ENCODE measurements at places on chromosomes 16 and 17.

DNA sequence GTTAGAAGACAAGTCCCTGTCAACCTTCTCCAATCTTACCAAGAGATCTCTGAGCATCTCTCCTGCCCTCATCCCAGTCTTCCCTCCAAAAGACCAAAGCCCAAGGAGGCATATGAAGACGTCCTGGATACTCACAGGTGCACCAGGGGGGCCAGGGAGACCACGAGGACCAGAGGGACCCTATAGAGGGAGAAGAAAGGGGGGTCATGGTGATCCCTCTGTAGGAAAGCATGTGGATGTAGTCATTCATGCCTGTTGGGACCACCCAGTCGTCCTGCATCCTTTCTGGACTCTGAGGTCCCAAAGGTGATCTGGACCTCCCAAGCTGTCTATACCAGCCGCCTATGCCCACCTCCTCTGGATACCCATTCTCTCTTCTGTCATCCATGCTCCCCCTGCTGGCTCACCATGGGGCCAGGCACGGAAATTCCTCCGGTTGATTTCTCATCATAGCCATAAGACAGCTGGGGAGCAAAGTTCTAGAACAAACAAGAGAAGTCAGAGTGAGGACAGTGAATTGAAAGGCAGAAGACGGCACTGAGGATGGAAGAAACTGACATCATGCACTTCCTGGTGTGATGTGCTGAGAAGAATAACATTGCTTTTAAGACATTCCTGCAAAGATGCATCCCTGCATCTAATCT is 3.3 kb downstream of the COL1A1 start:
- DNase-seq = peak; percentile 68

DNA sequence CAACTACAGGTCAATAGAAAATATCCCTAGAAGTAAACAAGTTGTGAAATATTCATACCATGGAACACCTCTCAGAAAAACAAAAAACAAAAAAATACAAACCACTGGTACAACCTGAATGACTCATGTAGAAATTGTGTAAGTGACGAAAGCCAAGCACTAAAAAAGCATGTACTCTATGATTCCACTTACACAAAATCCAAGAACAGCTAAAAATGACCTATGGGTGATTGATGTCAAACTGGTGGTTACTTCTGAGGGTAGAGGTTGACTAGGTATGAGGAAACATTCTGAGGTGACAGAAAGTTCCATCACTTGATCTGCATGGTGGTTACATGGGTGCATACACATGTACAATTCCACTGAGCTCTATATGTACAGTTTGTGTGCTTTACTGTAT is 31.1 kb downstream of the DHRS7C start:
- no peak for DNase-seq

- no peak for DNase-seq
Observed at GRCh38 chr16:17949141-17949981, 387.2 kb downstream of the NPIPA8 start.

GRCh38 chr16:63568164-63568563 is 1531.9 kb upstream of the CDH8 start:
- no peak for DNase-seq

- DNase-seq = no peak
Observed at GRCh38 chr17:55634702-55635101, 88.0 kb downstream of the TMEM100 start.

DNA sequence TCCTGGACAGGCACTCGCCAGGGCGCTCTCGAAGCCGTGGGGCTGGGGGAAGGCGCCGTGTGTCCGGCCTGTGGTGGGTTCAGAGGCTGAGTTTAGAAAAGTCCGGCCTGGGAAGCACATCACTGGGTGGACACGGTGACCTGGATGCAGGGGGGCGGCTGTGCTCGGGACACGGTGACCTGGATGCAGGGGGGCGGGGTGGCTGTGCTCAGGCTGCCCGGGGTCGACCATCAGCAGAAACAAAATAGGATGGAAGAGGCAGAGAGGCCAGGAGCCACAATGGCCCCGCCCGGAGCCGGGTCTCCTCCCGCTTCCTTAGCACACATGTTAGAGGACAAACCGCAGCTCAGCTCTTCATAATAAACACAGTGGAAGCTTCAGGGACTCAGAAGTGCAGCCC is 43.2 kb upstream of the GNG13 start:
- DNase-seq = no peak

GRCh38 chr17:28788100-28788499 is 44.3 kb downstream of the TRAF4 start:
- DNase-seq = no peak

DNA sequence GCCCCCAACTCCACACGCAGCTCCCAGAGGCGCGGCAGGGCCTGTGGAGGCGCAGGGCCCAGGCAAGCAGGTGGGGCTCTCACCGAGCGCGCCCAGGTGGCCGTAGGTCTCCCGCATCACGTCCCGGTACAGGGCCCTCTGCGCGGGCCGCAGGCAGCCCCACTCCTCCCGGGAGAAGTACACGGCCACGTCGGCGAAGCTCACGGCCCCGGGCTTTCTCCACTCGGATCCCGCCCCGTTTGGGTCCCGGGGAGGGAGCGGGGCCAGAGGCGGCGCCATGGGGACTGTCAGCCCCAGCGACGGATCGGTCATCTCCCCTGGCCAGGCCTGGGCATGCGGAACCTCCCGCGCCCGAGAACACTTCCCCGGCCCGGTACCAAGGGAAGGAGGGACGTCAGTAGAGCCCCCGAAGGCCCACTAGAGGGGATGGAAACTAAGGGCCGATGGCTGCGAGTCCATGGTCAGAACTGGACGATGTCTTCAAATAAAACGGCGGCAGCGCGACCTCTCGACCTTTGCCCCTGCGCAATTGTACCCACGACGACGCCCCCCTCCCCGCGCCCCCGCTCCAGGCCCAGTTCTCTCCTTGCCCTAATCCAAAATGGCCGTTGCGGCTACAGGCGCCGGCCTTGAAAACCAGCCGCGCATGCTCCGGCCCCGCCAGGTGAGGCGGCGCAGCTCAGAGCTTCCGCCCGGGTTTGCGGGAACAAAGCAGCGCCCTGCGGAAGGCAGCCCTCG is at the start of gene ZNF747:
ZNF747 (minus strand) TSS at position 491 of the 738 bp plus-strand sequence; CDS start at position 312, 179 bp downstream.
- peak; percentile 94 for DNase-seq

DNA sequence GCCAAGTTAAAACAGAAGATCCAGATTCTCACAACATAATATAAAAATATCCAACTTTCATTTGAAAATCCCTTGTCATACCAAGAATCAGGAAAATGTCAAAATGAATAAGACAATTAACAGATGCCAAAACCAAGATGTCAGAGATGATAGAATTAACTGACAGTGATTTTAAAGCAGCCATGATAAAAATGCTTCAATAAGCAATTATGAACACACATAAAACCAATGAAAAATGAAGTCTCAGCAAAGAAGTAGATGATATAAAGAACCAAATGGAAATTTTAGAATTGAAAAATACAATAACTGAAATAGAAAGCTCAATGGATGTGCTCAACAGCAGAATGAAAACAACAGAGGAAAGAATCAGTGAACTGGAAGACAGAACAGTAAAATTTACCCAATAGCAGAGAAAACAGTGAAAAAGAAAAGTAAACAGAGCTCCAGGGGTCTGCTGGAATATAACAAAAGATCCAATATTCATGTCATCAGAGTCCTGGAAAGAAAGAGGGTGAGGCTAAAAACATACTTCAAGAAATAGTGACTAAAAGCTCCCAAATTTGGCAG is 35.1 kb downstream of the SHCBP1 start:
- DNase-seq = no peak

GRCh38 chr17:18323507-18324139 is 8.5 kb downstream of the SMCR8 start:
- no peak for DNase-seq

- no peak for DNase-seq
Observed at GRCh38 chr17:41873559-41874292, 8.5 kb upstream of the KLHL11 start.

GRCh38 chr17:6487251-6488007 is 43.2 kb downstream of the PIMREG start:
- DNase-seq = peak; percentile 56

DNA sequence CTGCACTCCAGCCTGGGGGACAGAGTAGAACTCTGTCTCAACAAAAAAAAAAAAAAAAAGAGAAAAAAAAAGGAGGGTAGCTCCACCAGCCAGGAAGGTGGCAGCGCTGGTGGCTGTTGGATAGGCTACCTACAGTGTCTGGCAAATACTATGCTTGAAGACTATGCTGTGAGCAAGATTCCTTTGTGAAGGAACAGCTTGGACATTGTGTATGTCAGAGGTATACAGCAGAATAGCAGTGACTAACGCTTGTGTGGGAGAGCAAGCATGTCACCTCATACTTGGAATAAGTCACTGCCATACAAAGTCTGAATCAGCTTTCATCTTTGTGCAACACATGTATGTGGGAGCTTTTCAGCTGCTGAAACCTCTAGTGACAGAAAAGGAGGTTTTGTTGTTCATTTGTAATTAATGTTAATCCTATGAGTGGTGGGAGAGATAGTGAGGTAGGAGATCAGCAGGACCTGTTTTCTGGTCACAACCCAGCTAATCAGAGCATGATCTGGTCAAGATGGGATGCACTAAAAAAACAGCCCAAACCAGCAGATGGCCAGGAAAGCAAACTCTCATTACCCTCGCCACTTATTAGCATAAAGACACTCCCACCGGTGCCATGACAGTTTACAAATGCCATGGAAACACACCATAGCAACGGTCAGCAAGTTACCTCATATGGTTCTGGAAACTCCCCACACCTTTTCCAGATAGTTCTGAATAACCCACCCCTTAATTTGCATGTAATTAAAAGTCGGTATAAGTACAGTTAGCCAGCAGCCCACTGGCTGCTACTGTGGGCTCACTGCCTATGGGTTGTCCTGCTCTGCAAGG is 6.8 kb upstream of the ITGAD start:
- DNase-seq = no peak

DNA sequence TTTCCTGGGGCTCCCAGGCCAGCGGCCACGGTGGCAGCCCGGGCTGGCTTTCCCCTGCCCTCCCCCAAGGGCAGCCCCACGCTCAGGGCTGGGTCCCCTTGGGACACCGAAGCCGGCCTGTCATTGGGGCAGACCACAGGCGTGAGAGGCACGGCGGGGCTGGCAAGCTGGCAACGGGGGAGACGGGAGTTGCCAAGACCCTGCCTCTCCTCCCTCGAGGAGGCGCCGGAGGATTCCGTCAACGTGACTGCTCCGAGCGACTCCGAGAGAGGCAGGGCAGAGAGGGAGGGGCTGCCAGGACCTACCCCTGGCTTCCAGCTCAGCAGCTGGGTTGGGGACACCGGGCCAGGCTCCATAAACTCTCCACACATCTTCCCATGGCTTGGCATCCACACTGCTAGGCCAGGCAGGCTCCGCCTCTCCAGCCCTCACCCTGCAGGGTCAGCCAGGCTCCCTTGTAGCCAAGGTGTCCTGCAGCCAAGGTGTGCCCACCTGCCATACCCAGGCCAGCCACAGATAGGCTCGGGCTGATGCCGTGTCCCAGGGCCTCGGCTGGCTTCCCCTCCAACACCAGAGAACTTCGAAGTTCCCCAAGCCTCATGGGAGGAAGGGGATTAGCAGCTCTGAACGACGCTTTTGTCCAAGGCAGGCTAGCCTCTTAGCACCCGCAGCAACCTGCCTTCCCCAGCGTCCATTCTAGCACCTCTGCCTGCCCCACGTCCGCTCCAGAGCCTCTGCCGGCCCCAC is 25.5 kb downstream of the TIMM22 start:
- DNase-seq = peak; percentile 77

DNA sequence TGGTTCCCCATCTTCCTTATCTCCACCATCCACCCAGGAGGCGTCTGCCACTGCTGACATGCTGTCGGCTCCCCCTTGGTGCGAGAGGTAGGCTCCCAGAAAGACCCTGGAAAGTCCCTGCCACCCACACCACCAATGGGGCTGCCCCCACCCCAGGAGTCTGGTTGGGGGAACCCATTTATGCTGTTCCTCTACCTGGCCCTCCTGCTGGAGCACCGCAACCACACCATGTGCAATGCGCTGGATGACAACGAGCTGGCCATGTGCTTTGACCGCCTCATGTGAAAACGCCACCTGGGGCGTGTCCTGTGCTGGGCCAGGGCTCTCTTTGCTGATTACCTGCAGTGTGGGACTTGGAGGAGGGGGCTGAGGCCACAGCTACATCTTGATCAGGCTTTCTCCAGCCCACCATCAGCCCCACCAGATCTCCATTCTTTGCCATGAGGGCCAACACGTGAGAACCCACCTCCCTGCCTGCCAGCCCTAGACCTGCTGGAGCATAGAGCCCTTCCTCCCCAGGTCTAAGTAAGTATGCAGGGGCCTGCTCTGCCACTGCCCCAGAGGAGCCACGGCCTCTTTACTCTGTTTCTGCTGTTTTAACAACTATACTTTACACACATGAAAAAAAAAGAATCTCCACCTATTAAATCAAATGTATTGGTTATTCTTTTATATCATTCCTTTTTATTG is 7.9 kb upstream of the ALDH3A1 start:
- no peak for DNase-seq

DNA sequence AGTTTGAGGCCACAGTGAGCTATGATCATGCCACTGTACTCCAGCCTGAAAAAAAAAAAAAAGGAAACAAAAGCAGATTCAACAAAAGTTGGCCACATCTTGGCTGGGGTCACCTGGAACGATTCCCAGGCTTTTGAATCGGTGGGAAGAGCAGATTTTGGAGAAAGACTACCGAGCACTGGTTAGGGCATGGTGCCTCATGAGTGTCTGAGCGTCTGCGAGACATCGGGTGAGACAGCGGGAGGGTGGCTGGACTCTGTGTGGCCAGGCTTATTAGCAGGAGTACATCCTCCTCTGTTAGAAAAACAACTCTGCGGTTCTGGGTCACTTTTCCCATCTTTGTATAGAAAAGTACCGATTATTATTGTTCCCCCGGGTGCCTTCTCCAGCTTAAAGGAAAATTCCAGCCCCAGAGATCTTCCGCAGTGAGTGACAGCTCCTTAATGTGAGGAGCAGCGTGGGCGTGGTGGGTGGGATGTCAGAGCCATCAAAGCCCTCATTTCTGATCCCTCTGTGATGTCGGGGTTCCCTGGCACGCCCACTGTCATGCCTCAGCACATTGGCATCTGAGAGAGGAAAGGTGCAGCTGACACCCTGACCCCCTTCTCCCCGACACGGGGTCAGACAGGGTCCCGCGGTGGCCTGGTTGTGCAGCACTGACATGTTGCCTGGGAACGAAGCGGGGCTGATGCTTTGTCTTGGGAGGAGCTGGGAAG is 6.9 kb downstream of the RGS9 start:
- DNase-seq = no peak

DNA sequence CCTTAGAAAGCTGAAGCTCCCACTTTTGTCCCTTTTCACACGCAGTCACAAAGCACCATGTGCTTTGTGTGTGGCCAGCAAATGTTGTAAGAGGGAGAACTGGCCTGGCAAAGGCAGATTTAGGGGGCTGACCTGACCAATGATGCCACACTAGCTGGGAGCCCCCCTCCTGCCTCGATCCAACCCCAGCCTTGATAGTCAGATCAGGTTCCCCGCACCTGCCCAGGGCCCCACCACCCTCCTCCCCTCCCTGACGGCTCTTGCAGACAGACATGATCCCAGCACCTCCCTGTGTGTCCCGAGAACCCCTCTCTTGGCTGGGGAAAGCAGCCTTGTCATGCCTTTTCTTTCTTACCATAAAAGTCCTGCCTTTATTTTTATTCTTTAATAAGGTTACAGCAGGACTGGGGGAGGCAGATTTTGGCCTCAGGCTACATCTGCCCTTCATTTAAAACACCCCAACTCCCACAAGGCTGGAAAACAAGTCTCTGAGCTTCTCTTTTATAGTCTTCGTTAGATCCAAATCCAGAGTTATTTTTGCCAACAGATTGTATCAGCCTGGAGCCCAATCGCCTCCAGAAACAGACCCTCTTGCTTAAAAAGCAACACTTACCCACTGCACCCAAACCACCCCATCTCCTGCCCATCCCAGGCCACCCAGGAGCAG is 201.8 kb upstream of the CDH5 start:
- no peak for DNase-seq
